ENCODE measurements at places on chromosomes 11 and 22. TPM values are rescaled to one million over a fixed set of nuclear protein-coding genes. Genes with fewer than 3 reads are reported as not detected.

GRCh38 chr11:1165256-1166041 is 7.7 kb downstream of the MUC5AC start:
- no peak for DNase-seq

Gene SLC25A1
- polyA plus RNA-seq = 71.1 TPM

- DNase-seq = no peak
Observed at GRCh38 chr11:131411636-131412035, 41.2 kb downstream of the NTM start.

Gene OR5M3
- polyA plus RNA-seq = not detected

- DNase-seq = no peak
Observed at GRCh38 chr11:111665777-111666176, 63.5 kb downstream of the SIK2 start.

DNA sequence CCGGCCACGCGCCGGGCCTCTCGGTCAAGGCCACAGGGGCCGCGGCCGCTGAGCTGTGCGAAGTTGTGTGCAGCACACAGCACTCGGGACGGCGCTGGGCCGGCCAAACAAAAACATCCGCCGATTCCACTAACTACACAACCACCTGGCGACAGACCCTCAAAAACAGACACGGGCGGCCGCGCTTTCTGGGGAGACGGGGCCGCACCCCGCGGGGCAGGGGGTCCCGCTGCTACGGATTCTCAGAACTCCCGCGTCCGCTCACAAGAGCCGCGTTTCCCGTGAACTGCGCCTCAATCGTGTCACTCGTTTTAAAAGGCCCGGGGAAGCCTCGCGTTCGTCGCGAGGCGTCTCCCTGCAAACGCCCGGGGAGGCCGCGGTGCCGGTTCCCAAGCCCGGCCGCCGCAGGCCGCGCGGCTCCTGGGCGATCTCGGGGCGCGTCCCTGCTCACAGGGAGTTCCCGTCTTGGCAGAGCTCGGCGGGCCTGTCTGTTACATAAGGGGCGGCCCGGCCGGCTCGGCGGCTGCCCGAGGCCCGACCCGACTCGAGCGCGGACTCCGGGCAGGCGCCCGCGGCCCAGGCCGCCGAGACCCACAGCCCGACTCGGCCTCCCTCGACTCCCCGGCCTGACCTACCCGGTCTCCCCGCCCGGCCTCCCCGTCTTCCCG is 936 bp downstream of the BRD1 start:
- DNase-seq = peak; percentile 53

DNA sequence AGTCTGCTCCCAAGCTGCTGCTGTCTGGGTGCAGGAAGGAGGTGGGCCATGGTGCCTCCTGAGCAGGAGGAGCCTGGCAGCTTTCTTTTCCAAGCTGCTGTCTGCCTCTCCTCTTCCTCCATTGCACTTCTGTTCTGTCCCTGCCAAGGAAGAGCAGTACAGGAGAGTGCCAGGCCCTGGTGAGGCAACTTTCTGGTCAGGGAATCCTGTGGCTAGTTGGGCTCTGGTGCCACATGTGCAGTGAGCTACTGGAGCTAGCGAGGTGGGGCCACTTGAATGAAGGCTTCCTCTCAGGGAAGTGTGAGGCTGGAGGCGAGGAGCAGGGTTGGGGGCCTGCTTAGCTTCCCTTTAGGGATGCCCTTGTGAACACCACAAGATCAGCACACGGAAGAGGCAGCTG is 90.0 kb downstream of the TSPAN18 start:
- DNase-seq = no peak

Gene KRTAP5-2
- polyA plus RNA-seq = not detected

DNA sequence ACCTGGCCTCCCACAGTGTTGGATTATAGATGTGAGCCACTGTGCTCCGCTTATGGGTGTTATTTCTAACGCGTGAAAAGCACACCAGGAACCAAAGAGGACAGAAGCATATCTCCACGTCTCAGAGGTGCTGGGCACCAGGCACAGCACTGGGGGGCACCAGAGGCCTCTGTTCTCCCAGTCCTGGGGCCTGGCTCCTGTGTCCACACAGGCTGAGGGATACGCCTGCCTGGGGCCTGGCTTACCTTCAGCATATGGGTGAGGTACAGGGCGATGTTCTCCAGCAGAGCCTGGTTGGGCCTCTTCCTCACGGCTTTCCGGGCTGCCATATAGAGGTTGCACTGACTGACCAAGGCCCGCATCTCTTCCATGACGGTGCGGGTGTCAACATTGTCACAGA is 24.7 kb upstream of the NAP1L4 start:
- no peak for DNase-seq

Gene OR5D14
- not detected for polyA plus RNA-seq

- no peak for DNase-seq
Observed at GRCh38 chr11:35260342-35260985, 121.5 kb downstream of the CD44 start.

GRCh38 chr11:77086521-77087472 is 15.8 kb upstream of the OMP start:
- no peak for DNase-seq

Gene MS4A7
- polyA plus RNA-seq = 17.5 TPM

GRCh38 chr11:62850911-62851806 is 11.8 kb upstream of the WDR74 start:
- no peak for DNase-seq

DNA sequence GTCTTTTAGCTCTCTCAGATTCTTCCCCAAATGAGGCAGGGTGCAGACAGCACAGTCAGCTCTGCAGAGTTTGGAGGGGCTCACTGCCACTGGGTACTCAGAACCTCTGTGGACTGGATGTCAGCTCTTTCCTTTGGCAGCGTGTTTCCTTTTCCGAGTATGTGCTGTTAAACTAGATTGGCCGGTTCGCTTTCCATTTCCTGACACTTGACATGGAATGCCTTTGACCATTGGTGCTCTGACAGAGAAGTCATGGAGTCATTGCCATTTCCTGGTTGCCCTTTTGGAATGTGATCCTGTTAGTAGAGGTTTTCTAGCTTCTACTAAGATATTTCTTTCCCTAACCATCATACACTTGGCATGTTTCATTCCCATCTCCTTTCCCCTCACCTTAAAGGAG is 86.7 kb downstream of the SWAP70 start:
- DNase-seq = no peak

- no peak for DNase-seq
Observed at GRCh38 chr22:20486229-20486628, 9.4 kb downstream of the KLHL22 start.

Data from adrenal gland (tissue), 19 donors.